ENCODE measurements at places on chromosomes 3 and 15. TPM values are rescaled to one million over a fixed set of nuclear protein-coding genes. Genes with fewer than 3 reads are reported as not detected.

DNA sequence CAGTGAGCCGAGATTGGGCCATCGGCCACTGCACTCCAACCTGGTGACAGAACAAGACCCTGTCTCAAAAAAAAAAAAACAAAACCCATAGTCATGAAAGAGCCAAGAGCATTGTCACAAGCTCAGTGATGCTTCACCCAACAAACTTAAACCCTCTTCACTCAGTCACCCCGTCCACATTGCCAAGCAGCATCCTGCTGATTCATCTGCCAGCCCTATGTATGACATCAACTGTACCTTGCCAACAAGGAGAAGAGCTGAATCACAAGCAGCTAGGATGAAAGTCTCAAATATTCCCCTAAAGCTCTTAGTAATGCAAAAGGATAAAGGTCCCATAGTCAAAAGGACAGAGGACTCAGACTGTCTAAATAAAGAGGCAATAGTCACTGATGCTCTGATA lies 90.0 kb downstream of the ANO10 start:
- H3K27me3 ChIP-seq, result no peaks in the 10 kb centered on the region
- no peak overlapping the region for H3K27ac ChIP-seq
- DNase-seq, result peak; percentile 7
- H3K4me1 ChIP-seq, result peaks cover 3% of the 10 kb centered on the region

- no peak for DNase-seq
- peaks cover 2% of the 10 kb centered on the region for H3K27me3 ChIP-seq
- H3K36me3 ChIP-seq, result no peaks in the 10 kb centered on the region
These were observed 193.6 kb downstream of the TP63 start for GRCh38 chr3:189824629-189825312.

GRCh38 chr15:75346796-75347221 lies at the start of gene NEIL1:
Gene NEIL1, plus strand, starts transcription at chr15:75347039. Its CDS starts 1,867 bp downstream, at chr15:75348906.
- peak within 1 kb of the TSS; percentile 62 for H3K27ac ChIP-seq
- H3K4me1 ChIP-seq, result peaks cover 28% of the 10 kb centered on the region
- H3K4me3 ChIP-seq, result peak within 1 kb of the TSS; percentile 76
- H3K36me3 ChIP-seq, result peaks cover 25% of the 10 kb centered on the region
- no peak for DNase-seq

GRCh38 chr15:79549196-79549595 lies 117.1 kb downstream of the MINAR1 start:
- no peak overlapping the region for H3K4me3 ChIP-seq
- no peaks in the 10 kb centered on the region for H3K4me1 ChIP-seq
- no peaks in the 10 kb centered on the region for H3K36me3 ChIP-seq
- no peak for DNase-seq

- peak overlapping the region; percentile 87 for H3K4me3 ChIP-seq
- peak; percentile 35 for DNase-seq
- H3K36me3 ChIP-seq, result peaks cover 7% of the 10 kb centered on the region
- H3K27me3 ChIP-seq, result no peaks in the 10 kb centered on the region
These were observed 680 bp downstream of the POC1A start for GRCh38 chr3:52153389-52154096.

DNA sequence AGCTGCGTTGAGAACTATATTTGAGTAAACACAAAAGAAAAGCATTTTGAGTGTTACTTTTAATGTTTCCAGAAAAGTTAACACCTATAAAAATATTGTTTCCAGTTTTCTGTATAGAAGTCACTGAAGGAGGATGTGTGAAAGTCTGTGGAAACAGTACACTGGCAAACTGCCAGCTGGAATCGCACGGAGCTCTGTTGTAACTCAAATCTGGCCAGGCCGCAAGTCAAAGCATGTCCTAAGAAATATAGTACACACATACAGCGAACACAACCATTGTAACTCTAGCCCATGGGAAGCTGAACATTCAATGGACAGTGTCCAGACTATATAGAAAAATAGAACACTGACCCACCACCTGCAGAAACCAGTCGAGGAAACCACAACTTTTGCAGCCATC lies 657.2 kb downstream of the FHIT start:
- no peak for DNase-seq
- no peak overlapping the region for H3K27ac ChIP-seq

DNA sequence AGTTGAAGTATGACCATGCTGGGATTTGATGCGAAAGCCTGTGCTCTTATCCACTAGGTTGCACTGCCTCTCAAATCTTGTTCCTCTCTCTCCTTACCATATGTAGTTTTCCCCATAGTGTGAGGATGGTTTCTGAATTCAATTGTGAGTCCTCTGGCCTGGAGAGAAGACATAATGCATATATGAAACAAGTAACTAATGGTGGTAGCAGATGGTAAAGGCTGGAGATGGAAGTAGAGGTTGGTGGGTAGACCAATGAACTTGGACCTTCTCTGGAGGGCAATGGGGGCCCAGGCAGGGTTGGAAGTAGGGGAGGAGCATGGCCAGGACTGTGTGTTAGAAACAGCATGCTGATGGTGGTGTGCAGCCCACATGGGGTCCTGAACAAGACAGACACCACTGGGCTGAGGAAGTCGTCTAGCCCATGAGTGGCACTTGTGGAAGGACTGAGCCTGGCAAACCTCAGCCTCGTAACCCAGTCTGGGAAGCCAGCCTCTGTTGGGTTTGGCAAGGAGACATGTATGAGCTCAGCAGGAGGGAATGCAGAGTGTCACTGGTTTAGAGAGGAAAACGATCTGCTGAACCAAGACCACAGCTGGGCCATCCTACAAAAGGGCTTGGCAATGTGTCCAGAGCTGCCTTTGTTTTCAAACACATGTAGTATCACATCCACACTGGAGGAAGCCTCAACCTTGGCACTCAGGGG lies 18.5 kb upstream of the LMCD1 start:
- H3K4me1 ChIP-seq, result no peaks in the 10 kb centered on the region
- DNase-seq, result no peak
- no peaks in the 10 kb centered on the region for H3K27me3 ChIP-seq
- no peak overlapping the region for H3K4me3 ChIP-seq
- no peaks in the 10 kb centered on the region for H3K36me3 ChIP-seq

The MYL3 gene
- not detected for total RNA-seq

The LYZL4 gene
- total RNA-seq, result not detected

All from activated CD8-positive, alpha-beta T cell treated with anti-CD3 and anti-CD28 coated beads for 36 hours (primary cell).